AG04450 (cell line): ENCODE measurements at places on chromosomes 6 and 20. TPM values are rescaled to one million over a fixed set of nuclear protein-coding genes. Genes with fewer than 3 reads are reported as not detected.

Gene SMLR1
- not detected in 2 replicates for polyA plus RNA-seq

Gene POU5F1
- not detected in 2 replicates for polyA plus RNA-seq

Gene VGLL2
- not detected in 2 replicates for polyA plus RNA-seq

Gene AGPAT1
- polyA plus RNA-seq, result 97.1 and 116 TPM in 2 replicates

Gene OCSTAMP
- not detected in 2 replicates for polyA plus RNA-seq

Gene TOX2
- 10.6 and 14.3 TPM in 2 replicates for polyA plus RNA-seq

Gene FOXA2
- not detected in 2 replicates for polyA plus RNA-seq

Gene MROH8
- polyA plus RNA-seq, result 2.5 TPM in 2 replicates

Gene ANGPT4
- polyA plus RNA-seq, result not detected in 2 replicates

Gene KIF25
- not detected in 2 replicates for polyA plus RNA-seq

Gene HDGFL1
- polyA plus RNA-seq, result not detected in 2 replicates

Gene MAN1A1
- polyA plus RNA-seq, result 18.7 and 27.5 TPM in 2 replicates

Gene EYS
- polyA plus RNA-seq, result 0.14 TPM in 1 of 2 replicates, not detected in the other

Gene AVP
- not detected in 2 replicates for polyA plus RNA-seq

Gene TSBP1
- polyA plus RNA-seq, result not detected in 2 replicates

Gene WFDC5
- not detected in 2 replicates for polyA plus RNA-seq

Gene IRF4
- polyA plus RNA-seq, result not detected in 2 replicates

Gene PRSS16
- 0.02 and 0.16 TPM in 2 replicates for polyA plus RNA-seq

Gene PLEKHG1
- 0.12 and 0.16 TPM in 2 replicates for polyA plus RNA-seq

Gene RRAGD
- not detected in 2 replicates for polyA plus RNA-seq

Gene LY6G6F
- not detected in 2 replicates for polyA plus RNA-seq

Gene FRK
- 0.31 and 0.43 TPM in 2 replicates for polyA plus RNA-seq

Gene SLC44A4
- polyA plus RNA-seq, result 0.04 and 0.12 TPM in 2 replicates

Gene RAMACL
- polyA plus RNA-seq, result 0.77 and 0.87 TPM in 2 replicates

Gene ACOT13
- polyA plus RNA-seq, result 43.8 and 50.3 TPM in 2 replicates
